HAP-1 (cell line): ENCODE measurements at places on chromosomes 16 and 17.

DNA sequence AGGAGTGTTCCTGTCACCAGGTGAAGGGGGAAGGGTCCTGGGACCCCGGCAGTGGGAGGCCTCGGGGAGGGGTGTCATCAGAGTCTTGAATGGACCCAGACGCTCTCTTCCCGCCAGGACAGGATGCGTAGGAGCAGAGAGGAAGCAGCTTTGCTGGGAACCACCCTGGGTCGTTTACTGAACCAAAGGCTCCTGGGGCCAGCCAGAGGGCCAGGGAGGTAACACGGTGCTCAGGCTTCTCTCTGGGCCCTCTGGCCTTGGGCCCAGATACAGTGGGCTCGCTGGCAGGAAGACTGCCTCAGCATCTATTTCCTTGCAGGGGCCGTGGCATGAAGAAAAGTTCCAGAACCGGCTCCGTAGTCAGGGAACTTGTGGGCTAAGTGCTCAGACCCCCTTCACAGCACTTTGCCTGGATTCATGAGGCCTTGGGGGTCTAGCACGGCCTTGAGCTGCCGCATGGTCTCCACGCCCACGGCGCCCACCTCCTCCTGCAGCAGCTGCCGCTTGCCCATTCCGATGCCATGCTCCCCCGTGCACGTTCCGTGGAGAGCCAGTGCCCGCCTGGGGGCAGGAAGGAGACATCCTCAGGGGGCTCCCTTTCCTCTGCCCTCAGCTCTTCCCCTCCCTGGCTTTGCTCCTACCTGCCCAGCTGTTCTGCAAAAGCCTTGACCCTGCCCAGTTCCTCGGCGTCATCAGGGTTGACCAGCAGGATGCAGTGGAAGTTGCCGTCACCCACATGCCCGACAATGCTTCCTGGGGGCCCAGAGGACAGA, 4.4 kb downstream of the LDHD start:
- no peak for DNase-seq

- DNase-seq = no peak
Measured at GRCh38 chr17:14318109-14318917, 17.4 kb downstream of the HS3ST3B1 start.

- no peak for DNase-seq
Measured at GRCh38 chr17:29560316-29560715, 6.5 kb downstream of the ABHD15 start.

DNA sequence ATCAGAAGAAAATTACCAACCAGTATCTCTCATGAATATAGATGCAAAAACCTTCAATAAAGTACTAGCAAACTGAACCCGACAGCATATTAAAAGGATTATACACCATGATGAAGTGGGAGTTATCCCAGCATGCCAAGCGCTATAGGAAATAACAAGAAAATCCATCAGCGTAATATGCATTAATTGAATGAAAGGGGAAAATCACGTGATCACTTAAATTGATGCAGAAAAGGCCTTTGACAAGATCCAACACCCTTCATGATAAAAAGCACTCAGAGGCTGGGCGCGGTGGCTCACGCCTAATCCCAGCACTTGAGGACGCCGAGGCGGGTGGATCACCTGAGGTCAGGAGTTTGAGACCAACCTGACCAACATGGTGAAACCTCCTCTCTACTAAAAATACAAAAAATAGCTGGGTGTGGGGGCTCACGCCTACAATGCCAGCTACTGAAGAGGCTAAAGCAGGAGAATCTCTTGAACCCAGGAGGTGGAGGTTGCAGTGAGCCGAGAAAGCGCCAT, 4.8 kb downstream of the CTRB2 start:
- peak; percentile 30 for DNase-seq

DNA sequence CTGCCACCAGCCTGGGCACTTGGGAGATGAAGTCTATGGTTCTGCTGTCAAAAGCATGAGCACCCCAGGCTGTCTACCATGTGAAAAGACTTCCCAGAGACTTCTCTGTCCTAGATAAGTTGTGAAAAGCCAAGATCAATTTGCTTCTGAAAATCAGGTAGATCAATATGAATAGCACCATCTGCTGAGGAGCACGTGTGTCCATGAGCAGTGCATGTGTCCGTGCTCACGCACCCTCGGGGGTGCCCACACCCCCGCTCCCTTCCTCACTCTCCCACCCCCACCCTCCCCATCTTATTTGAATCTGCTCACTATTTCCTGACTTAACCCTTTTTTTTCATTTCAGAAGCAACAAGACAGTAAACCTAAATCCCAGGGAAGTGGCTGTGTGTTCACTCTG, 238.3 kb upstream of the SDK2 start:
- DNase-seq = no peak

DNA sequence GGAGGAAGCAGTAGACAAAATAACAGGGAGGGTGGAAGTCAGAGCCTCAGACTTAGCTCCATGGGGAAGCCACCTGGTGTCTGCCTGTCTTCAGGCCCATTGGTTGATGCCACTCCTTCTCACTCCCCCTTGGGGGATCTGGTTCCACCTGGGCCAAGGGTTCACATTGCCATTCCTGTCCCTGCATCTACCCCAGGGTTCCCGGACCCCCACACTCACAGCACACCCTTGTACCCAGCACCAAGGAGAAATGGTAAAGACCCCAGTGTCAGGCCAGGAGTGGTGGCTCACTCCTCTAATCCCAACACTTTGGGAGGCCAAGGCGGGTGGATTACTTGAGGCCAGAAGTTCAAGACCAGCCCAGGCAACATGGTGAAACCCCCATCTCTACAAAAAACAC, 1.0 kb upstream of the CA7 start:
- DNase-seq = no peak

- no peak for DNase-seq
Measured at GRCh38 chr17:20045476-20045875, 36.3 kb downstream of the SPECC1 start.

- no peak for DNase-seq
Measured at GRCh38 chr16:1133271-1133670, 19.6 kb upstream of the CACNA1H start.

DNA sequence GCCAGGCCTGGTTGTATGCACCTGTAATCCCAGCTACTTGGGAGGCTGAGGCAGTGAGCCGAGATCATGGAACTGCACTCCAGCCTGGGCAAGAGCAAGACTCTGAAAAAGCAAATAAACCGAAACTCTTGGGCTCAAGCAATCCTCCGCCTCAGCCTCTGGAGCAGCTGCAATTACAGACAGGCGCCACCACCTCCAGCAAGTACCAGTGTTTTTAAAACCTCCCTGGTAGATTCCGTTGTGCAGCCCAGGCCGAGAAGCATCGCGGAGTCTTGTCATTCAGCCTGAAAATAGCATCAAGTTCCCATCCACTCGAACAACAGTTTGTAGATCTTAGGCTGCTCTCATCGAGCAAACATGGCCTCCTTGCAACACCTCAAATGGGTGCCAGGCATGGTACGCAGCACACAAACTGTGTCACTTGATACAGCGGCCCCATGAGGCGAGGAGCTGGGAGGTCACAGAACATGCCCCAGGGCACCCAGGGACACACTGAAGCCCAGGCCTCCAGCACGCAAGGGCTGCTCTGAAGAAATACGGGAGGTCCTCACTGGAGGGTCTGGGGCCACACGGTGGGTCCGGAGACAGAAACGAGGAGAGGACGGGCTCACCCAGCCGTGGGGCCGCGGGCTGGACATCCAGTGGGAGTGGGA, 18.1 kb downstream of the TMC6 start:
- DNase-seq = no peak

DNA sequence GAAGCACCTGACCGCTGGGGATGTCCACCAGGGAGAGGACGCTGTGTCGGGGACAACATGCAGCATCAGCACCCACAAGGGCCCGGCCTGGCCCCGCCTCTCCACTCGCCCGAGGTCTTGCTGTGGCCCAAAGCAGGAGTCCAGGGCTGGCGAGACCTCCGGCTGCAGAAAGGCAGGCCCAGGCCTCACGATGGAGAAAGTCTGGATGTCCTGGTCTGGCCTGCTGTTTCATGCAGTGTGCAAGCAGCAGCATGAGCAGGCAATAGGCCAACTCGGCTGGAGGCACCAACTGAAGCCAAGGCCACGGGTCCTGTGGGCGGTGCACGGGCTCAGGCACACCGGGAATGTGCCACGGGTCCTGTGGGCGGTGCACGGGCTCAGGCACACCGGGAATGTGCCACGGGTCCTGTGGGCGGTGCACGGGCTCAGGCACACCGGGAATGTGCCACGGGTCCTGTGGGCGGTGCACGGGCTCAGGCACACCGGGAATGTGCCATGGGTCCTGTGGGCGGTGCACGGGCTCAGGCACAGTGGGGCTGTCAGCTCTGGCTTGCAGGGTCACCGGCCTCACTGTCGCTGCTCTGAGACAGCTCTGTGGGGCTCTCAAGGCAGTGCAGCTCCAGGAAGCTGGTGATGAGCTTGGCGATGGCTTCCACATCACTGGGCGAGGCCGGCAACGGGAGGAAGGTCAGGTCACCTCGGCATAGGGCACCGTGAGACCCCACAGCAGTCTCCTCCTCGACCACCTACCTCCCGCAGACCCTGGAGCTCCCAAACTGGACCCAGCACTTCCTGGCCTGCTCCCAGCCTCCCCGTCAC, 6.9 kb downstream of the CYBC1 start:
- no peak for DNase-seq

- no peak for DNase-seq
Measured at GRCh38 chr16:82715833-82716232, 89.1 kb downstream of the CDH13 start.

- peak; percentile 22 for DNase-seq
Measured at GRCh38 chr16:3458278-3458851, 14.9 kb downstream of the NAA60 start.

GRCh38 chr16:50369133-50369804, 481 bp upstream of the BRD7 start:
- DNase-seq = no peak

DNA sequence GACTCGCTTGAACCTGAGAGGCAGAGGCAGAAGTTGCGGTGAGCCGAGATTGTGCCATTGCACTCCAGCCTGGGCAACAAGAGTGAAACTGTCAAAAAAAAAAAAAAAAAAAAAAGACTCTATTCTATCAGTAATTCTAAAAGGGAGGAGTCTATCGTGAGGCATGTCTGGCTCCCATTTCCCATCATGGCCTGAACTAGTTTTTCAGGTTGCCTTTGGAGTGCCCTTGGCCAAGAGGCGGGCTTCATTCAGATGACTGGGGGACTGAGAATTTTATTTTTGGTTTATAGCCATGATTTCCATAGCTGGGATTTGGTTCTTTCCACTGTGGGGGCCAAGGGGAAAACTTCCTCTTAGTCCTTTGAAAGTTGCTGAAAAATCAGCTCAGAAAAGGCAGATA, 3.5 kb upstream of the SNX29 start:
- no peak for DNase-seq

- no peak for DNase-seq
Measured at GRCh38 chr17:1498233-1498632, 5.7 kb upstream of the MYO1C start.

DNA sequence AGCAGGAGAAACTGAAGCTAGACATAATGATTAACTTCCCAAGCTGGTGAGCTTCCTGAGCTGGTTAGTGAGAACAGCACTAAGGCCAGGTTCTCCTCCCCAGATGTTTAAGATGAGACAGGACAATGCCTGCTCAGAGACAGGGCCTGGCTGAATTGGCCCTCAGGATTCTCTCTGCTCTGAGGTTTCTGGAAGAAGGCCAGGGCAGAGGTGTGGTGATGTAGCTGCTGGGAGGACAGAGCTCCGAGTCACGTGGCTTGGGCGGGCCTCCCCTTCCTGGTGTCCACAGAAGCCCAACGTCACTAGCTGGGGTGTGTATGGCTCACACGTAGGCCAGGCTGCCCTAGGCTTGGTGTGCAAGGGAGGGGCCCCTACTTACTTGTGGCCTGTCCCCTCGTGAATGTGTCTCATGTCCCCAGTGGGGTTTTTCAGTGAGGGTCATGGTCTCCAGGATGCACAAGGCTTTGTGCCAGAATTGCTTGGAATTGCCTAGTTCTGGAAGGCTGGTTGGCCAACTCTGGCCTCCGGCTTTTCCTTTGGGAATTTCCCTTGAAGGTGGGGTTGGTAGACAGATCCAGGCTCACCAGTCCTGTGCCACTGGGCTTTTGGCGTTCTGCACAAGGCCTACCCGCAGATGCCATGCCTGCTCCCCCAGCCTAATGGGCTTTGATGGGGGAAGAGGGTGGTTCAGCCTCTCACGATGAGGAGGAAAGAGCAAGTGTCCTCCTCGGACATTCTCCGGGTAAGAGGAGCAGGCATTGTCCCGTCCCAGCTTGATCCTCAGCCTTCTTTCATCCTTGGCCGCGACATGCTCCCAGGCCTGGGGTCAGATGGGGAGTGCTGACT, 3.4 kb downstream of the NOD2 start:
- no peak for DNase-seq

- no peak for DNase-seq
Measured at GRCh38 chr17:79690988-79691836, 39.5 kb upstream of the ENPP7 start.

DNA sequence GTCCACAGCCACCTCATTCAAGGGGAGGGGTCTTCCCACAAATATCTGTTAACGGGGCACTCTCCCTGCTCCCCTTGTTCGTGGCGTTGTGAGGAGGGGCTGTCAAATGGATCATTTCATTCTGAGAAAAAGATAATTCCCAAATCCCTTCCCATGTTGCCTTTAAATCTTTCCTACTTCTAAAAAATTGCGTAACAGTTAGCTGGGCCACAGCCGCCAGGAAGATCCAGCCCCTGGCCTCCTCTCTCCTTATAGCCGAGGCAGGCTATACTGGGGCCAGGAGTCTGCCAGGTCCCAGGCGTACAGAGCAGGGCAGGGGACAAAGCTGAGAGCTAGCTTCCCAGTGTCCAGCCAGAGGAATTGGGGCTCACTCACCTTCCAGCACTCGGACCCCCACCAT, 430 bp downstream of the C16orf89 start:
- no peak for DNase-seq

DNA sequence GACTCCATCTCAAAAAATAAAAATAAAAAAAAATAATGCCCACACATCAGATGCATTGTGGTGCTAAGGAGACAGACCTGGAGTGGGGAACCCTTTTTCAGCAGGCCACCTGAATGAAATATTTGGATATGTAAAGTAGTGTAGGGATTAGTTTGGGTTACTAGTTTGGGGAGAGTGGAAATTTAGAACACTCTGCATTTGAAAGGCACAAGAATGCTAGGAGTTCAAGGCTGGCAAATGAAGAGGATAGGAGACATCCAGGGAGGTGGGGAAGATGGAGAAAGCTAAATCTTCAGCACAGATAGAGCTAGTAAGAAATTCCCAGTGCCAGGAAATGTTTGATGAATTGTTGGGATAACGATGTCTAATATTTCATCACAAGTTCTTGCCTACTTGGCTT, 298.3 kb upstream of the ERCC4 start:
- no peak for DNase-seq

DNA sequence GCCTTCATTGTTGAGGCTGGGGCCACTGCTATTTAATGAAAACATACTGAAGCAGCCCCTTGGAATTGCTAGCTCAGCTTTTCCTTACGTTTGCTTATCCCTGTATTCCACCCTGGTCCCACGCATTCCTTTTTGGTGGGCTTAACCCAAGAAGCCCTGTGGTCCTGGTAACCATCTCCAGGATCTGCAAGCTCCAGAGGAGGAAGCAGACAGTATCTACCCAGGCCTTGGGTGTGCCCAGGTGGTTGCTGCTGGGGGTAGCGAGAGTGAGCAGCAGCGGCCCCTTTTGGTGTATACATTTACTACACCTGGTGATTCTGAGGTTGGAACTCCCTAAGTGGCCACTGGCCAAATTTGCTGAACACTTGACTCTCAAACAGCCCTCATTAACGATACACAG, 97.7 kb downstream of the CBLN1 start:
- DNase-seq = peak; percentile 48

- DNase-seq = no peak
Measured at GRCh38 chr17:81251094-81251708, 12.1 kb downstream of the NDUFAF8 start.

GRCh38 chr17:50947782-50948543, 81.8 kb upstream of the TOB1 start:
- DNase-seq = no peak
